ENCODE measurements at places on chromosomes 5 and 9.

GRCh38 chr5:18686253-18686652 is 1052.0 kb downstream of the TAF11L14 start:
- no peak for DNase-seq

GRCh38 chr9:20811872-20812271 is 127.8 kb downstream of the FOCAD start:
- no peak for DNase-seq

DNA sequence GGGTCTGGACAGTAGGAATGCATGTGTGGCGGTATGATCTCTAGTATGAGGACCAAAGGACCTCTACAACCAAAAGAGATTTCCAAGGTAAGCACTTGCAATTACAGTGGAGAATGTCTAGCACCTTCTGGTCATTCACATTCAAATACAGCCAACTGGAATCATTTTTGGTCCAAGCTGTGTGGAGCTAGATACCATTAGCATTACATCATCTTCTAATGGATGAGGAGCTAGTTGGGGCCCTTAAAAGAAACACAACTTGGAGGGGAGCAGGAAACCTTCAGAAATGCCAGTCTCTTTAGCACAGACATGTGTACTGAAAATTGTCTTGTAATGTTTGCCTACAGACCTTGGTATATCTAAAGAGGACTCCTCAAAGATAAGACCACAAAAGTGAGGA is 244.7 kb downstream of the BNC2 start:
- DNase-seq = no peak

GRCh38 chr9:78590068-78590467 is 293.1 kb downstream of the PSAT1 start:
- DNase-seq = no peak

- DNase-seq = no peak
These were observed 188.8 kb upstream of the GLRA1 start for GRCh38 chr5:152113401-152113800.

- DNase-seq = no peak
These were observed 15.4 kb downstream of the ARHGEF37 start for GRCh38 chr5:149596712-149597111.

- no peak for DNase-seq
These were observed 81.1 kb upstream of the SPRY4 start for GRCh38 chr5:142405814-142406395.

GRCh38 chr5:60332244-60333004 is 367.5 kb downstream of the DEPDC1B start:
- DNase-seq = no peak

All from SK-N-MC (cell line).